ENCODE measurements at places on chromosomes 4 and X.
A peak's percentile ranks its signal among the peaks of the same experiment; 100 is the strongest.

DNA sequence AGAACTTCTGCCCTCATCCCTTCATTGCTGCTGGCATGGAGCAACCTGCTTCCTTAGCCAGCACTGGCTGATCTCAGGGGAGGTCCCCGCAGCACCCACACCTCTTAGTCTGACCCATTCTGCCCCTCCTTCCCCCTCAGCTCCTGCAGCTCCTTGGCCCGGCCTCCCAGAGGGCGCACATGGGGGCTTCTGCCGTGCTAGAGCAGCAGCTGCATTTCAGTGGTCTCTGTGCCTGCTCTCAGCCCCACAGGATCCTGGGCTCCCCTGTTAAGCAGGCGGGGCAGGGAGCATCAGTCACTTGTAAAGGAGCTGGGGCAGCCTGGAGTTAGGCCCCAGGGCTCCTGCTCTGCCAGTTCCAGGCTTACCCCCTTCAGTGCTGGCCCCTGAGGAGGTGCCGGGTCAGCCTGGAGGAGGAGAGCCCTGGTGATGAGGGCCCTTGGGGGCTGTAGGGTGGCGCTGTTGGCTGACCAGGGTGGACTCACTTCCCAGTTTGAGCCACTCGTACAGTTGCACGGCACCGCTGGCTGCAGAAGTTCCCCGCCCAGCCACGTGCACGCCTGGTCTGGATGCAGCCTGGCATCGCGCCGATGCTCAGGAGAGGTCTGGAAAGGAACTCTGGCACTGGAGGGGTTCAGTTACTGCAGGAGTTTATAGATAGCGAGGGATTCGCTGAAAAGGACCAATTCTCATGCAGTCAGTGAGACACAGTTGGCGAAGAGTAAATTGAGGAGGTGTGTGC lies 85.1 kb upstream of the PSAPL1 start:
- DNase-seq = no peak
- H3K4me3 ChIP-seq = no peak overlapping the region

GRCh38 chr4:125714845-125715244 lies 400.1 kb downstream of the FAT4 start:
- H3K4me1 ChIP-seq = no peaks in the 10 kb centered on the region
- H3K27ac ChIP-seq = no peak overlapping the region
- H3K36me3 ChIP-seq = no peaks in the 10 kb centered on the region
- H3K4me3 ChIP-seq = no peak overlapping the region
- no peak for DNase-seq

DNA sequence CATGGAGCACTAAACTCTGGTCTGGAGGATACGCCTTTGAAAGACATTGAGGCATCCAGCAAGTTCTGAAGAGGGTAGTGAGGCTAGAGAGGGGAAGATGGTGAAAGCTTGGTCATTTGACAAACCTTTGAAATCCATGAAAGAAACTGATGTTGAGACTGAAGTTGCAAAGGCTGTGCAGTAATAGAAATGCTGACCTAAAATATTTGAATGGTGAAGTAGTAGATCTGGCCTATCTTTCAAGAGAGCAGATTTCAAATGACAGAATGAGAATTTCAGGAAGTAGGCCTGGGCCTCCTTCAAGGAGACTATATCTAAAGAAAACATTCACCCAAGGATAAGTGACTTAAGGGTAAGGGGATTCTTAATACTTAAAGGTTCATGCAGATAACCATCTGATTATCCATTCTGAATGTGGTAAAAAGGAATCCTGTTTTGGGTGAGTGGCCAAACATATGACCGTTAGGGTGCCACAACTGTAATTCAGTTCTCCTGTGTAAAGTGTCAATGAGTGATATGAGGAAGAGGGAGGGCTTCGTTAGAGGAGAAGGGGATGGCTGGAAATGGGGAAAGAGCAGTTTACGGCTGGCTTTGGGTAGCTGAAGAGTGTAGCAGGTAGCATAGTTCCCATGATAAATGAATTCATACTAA lies 62.2 kb downstream of the AMELX start:
- no peak overlapping the region for H3K4me3 ChIP-seq
- no peak for DNase-seq
- no peaks in the 10 kb centered on the region for H3K4me1 ChIP-seq
- no peaks in the 10 kb centered on the region for H3K27me3 ChIP-seq

GRCh38 chr4:169604131-169604900 lies 8.1 kb downstream of the NEK1 start:
- no peaks in the 10 kb centered on the region for H3K27me3 ChIP-seq
- peaks cover 4% of the 10 kb centered on the region for H3K36me3 ChIP-seq
- no peak overlapping the region for H3K27ac ChIP-seq
- H3K4me3 ChIP-seq = no peak overlapping the region

- H3K27me3 ChIP-seq = no peaks in the 10 kb centered on the region
- H3K36me3 ChIP-seq = no peaks in the 10 kb centered on the region
- peaks cover 2% of the 10 kb centered on the region for H3K4me1 ChIP-seq
- DNase-seq = no peak
- H3K4me3 ChIP-seq = no peak overlapping the region
- H3K27ac ChIP-seq = no peak overlapping the region
Measured at GRCh38 chrX:97234471-97235081, 350.9 kb downstream of the RPA4 start.

- no peak for DNase-seq
- no peaks in the 10 kb centered on the region for H3K36me3 ChIP-seq
- H3K4me3 ChIP-seq = no peak overlapping the region
- H3K27ac ChIP-seq = no peak overlapping the region
- H3K4me1 ChIP-seq = no peaks in the 10 kb centered on the region
- H3K27me3 ChIP-seq = peaks cover 8% of the 10 kb centered on the region
Measured at GRCh38 chr4:95825546-95825945, 14.3 kb upstream of the PDHA2 start.

GRCh38 chr4:178672512-178672911 lies 1230.3 kb upstream of the AGA start:
- H3K27ac ChIP-seq = no peak overlapping the region
- no peak overlapping the region for H3K4me3 ChIP-seq
- no peaks in the 10 kb centered on the region for H3K4me1 ChIP-seq
- no peak for DNase-seq

DNA sequence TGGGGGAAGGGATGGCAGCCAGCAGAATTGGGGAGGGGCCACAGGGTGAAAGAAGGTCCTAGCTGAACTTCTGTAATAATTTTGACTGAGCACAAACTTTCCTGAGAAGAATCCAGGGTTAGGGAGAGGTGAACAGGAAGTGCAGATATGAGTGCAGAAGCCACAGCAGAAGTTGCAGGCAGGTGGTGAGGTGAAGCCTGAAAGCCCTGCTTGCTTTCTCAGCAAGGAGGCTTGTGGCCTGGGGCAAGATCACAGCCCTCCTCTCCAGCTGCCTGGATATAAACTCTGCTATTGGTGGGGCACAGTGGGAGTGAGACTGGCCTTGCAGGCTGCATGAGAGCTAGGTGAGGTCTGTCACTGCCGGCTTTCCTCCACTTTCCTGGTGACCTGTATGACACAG lies 44.1 kb upstream of the UPRT start:
- no peak for DNase-seq
- H3K27me3 ChIP-seq = peaks cover 6% of the 10 kb centered on the region
- no peak overlapping the region for H3K27ac ChIP-seq
- no peaks in the 10 kb centered on the region for H3K4me1 ChIP-seq
- H3K36me3 ChIP-seq = peaks cover 2% of the 10 kb centered on the region

GRCh38 chr4:152920768-152921167 lies 15.4 kb upstream of the FHDC1 start:
- no peak for DNase-seq
- no peaks in the 10 kb centered on the region for H3K27me3 ChIP-seq
- H3K36me3 ChIP-seq = no peaks in the 10 kb centered on the region

- no peak overlapping the region for H3K27ac ChIP-seq
- H3K4me1 ChIP-seq = peaks cover 6% of the 10 kb centered on the region
- no peak overlapping the region for H3K4me3 ChIP-seq
- no peaks in the 10 kb centered on the region for H3K27me3 ChIP-seq
Measured at GRCh38 chrX:10021461-10022272, 54.5 kb downstream of the CLDN34 start.

- H3K27me3 ChIP-seq = peaks cover 25% of the 10 kb centered on the region
- peaks cover 2% of the 10 kb centered on the region for H3K4me1 ChIP-seq
- DNase-seq = no peak
- H3K4me3 ChIP-seq = no peak overlapping the region
- H3K36me3 ChIP-seq = no peaks in the 10 kb centered on the region
- H3K27ac ChIP-seq = no peak overlapping the region
Measured at GRCh38 chr4:8701126-8702019, 108.8 kb downstream of the CPZ start.

- H3K4me3 ChIP-seq = no peak overlapping the region
- H3K36me3 ChIP-seq = no peaks in the 10 kb centered on the region
- DNase-seq = no peak
- H3K27ac ChIP-seq = no peak overlapping the region
- H3K4me1 ChIP-seq = peaks cover 2% of the 10 kb centered on the region
- peaks cover 90% of the 10 kb centered on the region for H3K27me3 ChIP-seq
Measured at GRCh38 chr4:41749631-41750039, 1.1 kb upstream of the PHOX2B start.

DNA sequence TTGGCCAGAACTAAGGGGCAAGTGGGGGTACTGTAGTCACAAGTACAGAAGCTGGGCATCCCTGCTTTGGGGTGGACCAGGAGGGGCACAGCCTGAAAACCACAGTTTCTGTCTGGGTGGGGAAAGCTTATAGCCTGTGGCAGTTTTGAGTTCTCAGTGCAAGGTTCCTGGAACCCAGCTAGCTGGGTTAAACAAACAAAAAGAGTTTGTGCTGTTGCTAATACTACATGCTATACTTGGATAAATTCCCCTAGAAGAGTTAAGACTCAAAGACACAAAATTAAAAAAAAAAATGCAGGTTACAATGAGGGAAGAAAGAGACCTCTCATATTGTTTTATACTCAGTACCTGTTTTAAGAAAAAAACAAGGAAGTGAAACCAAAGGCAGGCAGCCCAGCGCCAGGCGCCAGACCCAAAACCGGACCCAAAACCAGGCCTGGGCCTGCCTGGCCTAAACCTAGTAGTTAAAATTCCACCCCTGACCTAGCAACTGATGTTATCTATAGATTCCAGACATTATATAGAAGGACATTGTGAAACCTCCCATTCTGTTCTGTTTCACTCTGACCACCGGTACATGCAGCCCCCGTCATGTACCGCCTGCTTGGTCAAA lies 50.8 kb downstream of the SLC2A9 start:
- no peaks in the 10 kb centered on the region for H3K4me1 ChIP-seq
- H3K36me3 ChIP-seq = no peaks in the 10 kb centered on the region
- H3K27ac ChIP-seq = no peak overlapping the region
- no peak overlapping the region for H3K4me3 ChIP-seq

GRCh38 chrX:386239-386767 lies 404 bp downstream of the PPP2R3B start:
- H3K4me3 ChIP-seq = peak overlapping the region; percentile 67
- peaks cover 14% of the 10 kb centered on the region for H3K4me1 ChIP-seq
- H3K27me3 ChIP-seq = no peaks in the 10 kb centered on the region
- peak overlapping the region; percentile 94 for H3K27ac ChIP-seq

GRCh38 chr4:71713611-71714203 lies 70.2 kb downstream of the GC start:
- DNase-seq = no peak
- no peaks in the 10 kb centered on the region for H3K36me3 ChIP-seq
- peaks cover 8% of the 10 kb centered on the region for H3K27me3 ChIP-seq
- H3K4me1 ChIP-seq = peaks cover 3% of the 10 kb centered on the region
- no peak overlapping the region for H3K27ac ChIP-seq

DNA sequence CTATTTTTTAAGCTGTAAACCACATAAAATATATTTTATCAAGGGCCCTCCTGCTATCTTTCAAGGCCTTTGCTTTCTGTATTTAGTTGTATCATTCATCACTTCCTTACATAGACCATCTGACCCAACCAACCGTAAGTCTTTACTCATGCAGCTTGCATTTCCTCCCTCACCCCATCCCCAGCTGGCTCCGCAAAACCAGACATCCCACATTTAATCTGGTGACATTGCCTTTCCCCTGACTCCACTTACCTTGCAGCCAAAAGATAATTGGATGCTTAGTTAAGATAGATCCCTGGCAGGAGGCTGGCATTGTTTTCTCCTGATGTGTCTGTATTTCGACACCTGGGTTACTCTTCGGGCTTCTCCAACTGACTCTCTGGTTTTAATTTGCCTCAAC lies 183.7 kb upstream of the LDB2 start:
- no peak for DNase-seq
- no peaks in the 10 kb centered on the region for H3K4me1 ChIP-seq
- peaks cover 13% of the 10 kb centered on the region for H3K27me3 ChIP-seq
- H3K4me3 ChIP-seq = no peak overlapping the region
